ENCODE measurements at places on chromosomes 12 and 14. TPM values are rescaled to one million over a fixed set of nuclear protein-coding genes. Genes with fewer than 3 reads are reported as not detected.

Gene RERGL
- total RNA-seq: not detected

Gene SLC24A4
- not detected for total RNA-seq

Gene FAR2
- not detected for total RNA-seq

Gene TSPAN8
- not detected for total RNA-seq

Gene PRR4
- not detected for total RNA-seq

Gene ACVRL1
- not detected for total RNA-seq

Gene SPIC
- total RNA-seq: not detected

DNA sequence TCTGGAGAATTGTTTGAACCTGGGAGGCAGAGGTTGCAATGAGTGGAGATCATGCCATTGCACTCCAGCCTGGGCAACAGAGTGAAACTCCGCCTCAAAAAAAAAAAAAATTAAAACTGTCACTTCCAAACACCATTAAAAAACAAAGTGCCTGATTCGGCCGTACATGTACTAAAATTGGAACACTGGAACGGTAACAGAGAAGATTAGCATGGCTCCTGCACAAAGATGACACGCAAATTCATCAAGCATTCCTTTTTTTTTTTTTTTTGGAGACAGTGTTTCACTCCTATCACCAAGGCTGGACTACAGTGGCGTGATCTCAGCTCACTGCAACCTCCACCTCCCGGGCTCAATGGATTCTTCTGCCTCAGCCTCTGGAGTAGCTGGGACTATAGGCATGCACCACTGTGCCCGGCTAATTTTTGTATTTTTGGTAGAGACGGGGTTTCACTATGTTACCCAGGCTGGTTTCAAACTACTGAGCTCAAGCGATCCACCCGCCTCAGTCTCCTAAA, 40.2 kb upstream of the SINHCAF start:
- DNase-seq: no peak

- no peak for DNase-seq
Measured at GRCh38 chr12:78037707-78038106, 207.0 kb downstream of the NAV3 start.

DNA sequence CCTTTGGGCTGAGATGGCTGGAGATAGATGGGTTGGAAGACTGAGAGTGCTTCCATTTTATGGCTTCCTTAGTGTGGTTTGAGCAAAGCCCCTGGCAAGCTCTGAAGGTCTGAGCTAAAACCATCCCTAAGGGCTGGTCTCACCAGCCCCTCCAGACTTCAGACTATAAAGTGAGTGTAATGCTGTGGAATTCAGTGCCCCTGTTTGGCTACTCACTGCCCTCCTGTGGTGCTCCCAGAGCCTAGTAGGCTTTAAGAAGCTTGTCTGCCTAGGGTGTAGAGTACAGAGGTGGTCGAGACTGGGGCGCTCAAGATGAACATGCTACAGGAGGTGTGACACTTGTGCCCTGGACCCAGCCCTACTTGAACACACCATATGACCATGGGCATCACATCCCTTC, 246.7 kb upstream of the FKBP4 start:
- DNase-seq: no peak

GRCh38 chr12:104355630-104356029, 52.1 kb downstream of the EID3 start:
- no peak for DNase-seq

GRCh38 chr14:59349258-59349701, 115.9 kb downstream of the GPR135 start:
- no peak for DNase-seq

DNA sequence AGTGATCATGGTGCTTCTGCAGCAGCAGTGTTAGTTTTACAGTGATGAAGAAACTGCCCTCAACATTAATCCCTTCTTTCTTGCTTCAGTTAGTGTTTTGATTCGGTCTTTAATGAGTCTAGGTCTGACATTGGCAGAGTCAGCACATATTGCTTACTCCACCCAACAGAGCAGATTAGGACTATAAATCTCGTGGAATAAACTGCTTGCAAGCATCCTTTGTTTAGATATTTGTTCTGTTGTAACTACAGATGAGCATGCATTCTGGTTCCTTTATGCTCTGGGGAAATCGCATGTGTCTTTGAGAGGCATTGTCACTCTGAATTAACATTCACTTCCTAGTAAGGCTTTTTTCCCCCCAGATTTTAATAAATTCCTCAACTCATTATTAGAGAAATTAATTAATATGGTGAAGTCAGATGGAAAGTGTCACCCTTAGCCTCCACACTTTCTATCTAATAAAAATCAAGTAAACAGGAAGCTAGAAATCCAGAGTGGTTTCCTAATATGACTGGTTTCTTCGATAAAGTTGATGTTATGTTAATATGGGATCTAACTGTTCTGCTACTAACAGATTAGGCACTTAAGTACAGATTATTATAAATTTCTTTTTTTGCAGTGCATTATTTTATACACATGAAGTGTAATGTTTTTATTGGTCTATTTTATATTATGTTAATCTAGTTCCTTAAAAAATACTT, 86.2 kb upstream of the SSTR1 start:
- peak; percentile 17 for DNase-seq

DNA sequence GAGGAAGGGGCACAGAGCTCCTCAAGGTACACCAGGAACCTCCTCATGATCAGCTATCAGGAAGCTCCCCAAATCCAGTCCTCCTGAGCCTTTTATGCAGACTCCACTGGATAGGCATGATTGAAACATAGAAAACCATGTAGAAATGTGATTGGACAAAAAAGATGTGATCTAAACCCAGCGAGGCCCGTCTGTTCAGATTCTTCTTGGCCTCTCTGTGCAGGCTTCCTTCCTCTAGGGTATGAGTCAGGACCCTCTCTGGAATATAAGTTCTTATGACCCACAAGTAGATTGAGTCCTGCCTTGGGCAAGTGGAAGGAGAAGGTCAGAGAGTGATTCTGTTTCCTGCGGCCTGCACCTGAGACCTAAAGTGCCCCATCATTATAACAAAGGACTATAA, 166.3 kb downstream of the PHLDA1 start:
- no peak for DNase-seq

GRCh38 chr12:5459051-5459782, 27.3 kb downstream of the NTF3 start:
- DNase-seq: peak; percentile 25

- DNase-seq: no peak
Measured at GRCh38 chr12:105384916-105385535, 54.5 kb downstream of the C12orf75 start.

DNA sequence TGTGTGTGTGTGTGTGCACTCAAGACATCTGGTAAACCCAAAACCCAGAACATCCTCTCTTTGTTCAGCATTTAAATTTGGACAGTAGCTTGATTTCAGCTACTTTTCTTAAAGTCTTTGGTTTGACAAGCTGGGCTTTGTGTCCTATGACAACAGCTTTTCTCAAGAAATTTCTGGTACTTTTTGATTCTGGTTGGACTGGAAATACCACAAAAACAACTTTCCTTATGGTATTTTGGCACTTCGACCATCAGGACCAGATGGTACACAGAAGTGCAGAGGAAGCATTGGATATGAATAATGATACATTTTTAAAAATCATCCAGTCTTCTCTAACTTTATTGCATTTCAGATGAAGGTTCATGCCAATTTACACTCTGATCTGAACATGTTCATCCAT, 286.6 kb upstream of the FLRT2 start:
- DNase-seq: no peak

- DNase-seq: no peak
Measured at GRCh38 chr12:7884689-7885088, 12.0 kb upstream of the SLC2A14 start.

- DNase-seq: no peak
Measured at GRCh38 chr12:68825569-68826217, 17.7 kb downstream of the MDM2 start.

DNA sequence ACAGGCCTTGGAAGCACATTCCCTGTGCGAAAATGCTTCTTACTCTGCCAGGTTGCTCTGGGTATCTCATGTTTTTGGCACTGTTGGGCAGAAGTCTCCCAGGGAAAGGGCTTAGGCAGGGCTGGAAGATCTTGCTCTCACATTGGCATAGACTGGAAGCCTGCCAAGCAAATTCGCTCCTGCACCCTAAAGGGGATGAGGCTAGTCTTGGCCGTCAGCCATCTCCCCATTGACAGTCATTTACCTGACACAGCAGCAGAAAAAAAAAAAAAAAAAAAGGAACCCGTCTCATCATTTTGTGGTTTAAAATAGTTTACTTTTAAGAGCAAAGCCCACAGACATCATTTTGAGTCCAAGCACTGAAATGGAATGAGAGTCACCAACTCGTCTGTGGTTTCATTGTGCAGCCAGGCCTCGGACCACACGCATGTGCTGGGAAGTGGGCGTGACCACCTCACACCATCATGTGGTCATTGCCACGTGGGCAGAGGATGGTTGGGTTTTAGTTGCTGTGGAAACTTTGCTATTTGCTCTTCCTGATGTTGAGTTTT, 84.8 kb downstream of the NRXN3 start:
- DNase-seq: no peak

- no peak for DNase-seq
Measured at GRCh38 chr12:61452076-61452475, 808.1 kb upstream of the USP15 start.

DNA sequence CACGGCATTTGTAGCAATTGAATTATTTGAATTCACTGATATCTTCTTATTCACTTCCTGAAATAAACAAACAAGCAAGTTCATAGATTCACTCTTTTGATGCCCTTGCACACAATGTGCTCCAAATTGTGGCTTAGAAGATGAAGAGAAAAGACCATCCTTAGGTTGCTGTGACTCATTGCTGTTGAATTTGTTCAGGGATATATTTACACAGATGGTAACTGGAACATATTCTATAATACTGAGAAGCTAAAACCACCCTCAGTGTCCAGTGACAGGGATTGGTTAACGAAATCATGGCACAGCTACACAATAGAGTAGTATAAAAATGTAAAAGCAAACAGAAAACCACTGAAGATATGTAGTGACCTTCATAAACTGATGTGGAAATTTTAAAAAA, 3.1 kb downstream of the PRB4 start:
- DNase-seq: no peak

DNA sequence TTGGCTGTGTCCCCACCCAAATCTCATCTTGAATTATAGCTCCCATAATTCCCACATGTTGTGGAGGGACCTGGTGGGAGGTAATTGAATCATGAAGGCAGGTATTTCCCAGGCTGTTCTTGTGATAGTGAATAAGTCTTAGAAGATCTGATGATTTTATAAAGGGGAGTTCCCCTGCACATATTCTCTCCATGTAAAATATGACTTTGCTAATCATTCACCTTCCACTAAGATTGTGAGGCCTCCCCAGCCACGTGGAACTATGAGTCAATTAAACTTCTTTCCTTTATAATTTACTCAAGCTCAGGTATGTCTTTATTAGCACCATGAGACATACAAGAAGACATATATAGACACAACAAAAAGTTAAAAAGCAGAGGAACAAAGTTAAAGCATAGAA, 120.0 kb downstream of the CPNE8 start:
- DNase-seq: no peak

DNA sequence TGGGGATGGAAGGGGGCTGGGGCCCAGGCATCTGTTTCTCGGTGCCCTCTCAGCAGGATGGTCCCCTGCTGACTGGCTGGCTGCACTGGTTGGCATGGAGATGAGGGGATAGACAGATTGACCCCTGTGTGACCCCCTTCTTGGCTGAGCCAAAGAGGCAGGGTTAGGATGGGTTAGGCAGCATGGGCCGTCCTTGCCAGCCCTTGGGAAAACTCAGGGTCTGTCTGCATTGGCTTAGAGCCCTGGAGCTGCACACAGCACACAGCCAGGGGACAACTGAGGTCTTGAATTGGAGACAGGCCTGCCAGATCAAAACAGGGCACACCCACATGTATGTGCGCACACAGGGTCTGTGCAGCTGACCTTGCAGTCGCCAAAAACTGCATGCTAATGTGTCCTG, 11.2 kb upstream of the LRP1-AS start:
- no peak for DNase-seq

DNA sequence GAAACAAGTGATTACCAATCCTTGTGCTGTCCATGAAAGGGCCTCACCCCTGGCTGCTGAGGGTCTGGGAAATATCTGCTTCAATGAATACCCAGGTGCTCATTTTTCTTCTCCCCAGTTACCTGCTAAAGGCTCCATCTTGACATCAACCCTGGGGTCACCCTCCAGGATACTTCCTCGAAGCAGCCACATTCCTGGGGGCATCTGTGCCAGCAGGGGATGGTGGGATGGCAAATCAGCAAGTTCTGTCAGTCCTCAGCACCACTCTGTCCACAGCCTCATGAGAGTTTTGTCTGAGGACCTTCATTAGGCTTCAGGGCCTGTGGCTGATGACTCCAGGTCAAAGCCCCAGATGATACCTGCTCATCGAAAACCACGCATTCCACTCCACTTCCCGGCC, 124.8 kb downstream of the ZFP36L1 start:
- DNase-seq: no peak

DNA sequence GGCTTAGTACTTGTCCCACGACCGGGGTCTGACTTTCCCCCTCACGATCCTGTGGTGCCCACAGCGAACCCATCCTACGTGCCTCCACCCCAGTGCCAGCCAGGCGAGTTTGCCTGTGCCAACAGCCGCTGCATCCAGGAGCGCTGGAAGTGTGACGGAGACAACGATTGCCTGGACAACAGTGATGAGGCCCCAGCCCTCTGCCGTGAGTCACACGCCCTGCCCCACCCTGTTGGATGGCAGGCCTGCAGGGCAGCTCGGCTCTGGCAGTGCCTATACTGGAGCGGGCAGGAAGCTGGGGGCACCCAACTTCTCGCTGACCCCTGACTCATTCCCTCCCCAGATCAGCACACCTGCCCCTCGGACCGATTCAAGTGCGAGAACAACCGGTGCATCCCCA, 18.3 kb upstream of the LRP1-AS start:
- DNase-seq: no peak

DNA sequence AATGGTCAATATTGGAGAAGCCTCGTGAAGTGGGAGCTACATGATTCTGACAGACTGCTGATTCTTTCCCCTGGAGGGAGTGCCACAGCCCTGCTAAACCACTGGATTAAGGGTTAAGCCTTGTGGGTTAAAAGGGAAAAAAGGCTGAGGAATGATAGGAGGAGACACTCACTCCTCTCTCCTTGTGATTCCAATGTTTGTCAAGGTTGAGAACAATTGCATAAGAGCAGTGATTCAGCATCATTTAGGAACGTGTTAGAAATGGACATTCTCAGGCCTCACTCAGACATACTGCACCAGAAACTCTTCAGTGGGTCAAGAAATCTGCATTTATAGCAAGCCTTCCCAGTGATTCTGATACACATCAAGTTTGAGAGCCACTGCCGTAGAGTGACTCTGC, 87.8 kb upstream of the GZMB start:
- no peak for DNase-seq

- no peak for DNase-seq
Measured at GRCh38 chr14:28298156-28298555, 468.4 kb upstream of the FOXG1 start.
